Lower lobe of right lung (tissue), 2 donors: ENCODE measurements at places on chromosomes 12 and 14.
A peak's percentile ranks its signal among the peaks of the same experiment; 100 is the strongest.

GRCh38 chr14:63431466-63431865 is 111.7 kb downstream of the PPP2R5E start:
- no peak for DNase-seq

- no peak for DNase-seq
Measured at GRCh38 chr12:40794087-40794486, 101.8 kb downstream of the CNTN1 start.

- DNase-seq, result no peak
Measured at GRCh38 chr12:104230304-104231095, 14.9 kb downstream of the TXNRD1 start.

DNA sequence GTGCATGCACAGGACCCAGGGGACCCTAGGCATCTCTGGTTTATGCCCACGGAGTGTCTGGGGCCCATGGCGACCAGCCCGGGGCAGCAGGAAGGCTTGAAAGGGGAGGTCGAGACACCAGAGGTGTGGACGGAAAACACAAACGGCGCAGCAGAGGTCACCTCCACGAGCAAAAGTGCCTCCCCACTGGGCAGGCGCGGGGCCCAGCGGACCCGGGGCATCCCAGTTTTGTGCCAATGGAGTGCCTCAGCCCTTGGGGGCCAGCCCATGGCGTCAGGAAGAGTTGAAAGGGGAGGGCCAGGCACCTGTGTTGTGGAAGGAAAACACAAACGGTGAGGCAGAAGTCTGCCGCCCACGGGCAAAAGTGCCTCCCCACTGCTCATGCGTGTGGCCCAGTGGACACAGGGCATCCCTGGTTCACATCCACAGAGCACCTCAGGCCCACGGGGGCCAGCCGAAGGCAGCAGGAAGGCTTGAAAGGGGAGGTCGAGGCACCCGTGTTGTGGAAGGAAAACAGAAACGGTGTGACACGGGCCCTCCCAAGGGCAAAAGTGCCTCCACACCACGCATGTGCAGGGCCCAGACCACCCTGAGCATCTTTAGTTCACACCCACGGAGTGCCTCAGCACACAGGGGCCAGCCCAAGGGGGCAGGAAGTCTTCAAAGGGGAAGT is 378.8 kb downstream of the ALG10 start:
- peak; percentile 34 for DNase-seq

- no peak for DNase-seq
Measured at GRCh38 chr12:27866373-27867101, 86.5 kb upstream of the MANSC4 start.
